ENCODE measurements at places on chromosomes 6 and 20.
A peak's percentile ranks its signal among the peaks of the same experiment; 100 is the strongest.

DNA sequence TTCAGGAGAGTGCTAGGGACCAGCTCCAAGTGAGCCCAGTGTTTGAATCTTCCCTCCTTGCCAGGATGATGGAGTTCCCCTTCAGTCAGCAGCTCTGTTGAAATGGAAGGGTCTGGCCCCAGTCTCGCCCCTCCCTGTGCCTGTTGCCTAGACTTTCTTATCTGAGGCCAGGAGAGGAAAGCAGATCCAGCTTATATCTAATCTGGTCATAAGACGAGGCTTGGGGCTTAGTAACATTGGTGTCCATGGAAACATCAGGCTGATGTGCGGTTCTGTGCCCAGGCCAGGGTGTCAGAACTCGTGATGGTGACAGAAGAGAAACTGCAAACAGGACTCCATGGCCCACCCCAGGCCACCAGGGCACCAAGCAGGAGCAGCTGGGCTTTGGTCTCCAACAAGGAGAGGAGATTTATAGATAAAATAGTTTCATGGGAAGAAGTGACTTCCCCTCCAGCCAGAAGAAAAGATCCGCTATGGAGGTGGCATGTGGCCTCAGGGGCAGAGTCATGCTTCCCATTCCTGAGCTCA, 9.8 kb downstream of the MAS1L start:
- no peak for DNase-seq

DNA sequence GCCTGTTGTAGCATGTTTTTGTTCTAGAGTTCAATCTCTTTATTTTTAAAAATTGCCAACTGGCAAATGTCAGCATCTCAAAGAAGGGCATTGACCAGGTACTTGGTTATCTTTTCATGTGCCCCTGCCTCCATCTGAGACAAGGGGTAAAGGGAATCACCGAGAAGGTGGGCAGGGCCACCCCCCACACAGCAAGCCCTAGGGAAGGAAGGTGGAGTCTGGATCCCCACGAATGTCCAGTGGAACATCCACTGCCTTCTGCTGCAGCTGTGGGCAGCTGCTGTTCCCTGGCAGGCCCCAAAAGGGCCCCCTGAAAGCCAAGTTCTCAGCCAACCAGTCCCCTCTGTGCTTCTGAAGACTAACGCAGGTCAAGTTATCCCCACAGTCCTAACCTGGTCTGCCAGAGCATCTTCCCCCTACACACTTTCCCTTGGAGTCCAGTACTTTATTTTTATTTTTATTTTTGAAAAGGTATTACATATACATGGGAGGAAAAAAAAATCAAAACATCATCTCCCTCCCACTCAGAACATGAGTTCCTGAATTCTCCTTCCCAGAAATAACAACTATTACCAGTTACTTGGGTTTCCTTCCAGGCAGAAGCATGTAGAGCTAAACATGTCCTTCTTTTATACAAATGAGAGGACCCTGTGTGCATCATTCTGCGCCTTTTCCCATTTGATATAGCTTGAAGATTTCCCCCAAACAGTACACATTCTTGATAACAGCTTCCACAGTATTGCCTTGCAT, 253.7 kb downstream of the MAFB start:
- DNase-seq = no peak

GRCh38 chr6:22954749-22955385, 385.5 kb downstream of the HDGFL1 start:
- DNase-seq = peak; percentile 4

- DNase-seq = no peak
Measured at GRCh38 chr6:158033751-158034702, 52.4 kb downstream of the SYNJ2 start.

DNA sequence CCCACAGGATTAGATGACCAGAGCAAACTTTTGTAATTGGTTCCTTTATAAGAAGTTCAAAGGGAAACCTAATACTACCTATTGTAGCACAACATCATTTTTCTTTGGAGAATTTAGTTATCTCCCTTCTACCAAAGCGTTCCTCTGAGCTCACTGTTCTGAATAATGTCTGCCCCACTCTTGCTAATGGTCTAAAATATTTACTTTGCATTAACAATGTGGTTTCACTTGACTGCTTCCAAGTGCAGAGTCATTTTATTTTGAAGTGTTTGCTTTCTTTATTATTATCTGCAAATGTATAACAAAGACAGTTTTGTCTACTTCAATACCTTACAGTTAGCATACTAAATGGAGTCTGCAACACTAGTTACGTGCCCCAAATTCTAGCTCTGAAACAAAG, 15.0 kb downstream of the TRAPPC3L start:
- no peak for DNase-seq

GRCh38 chr6:37994223-37994622, 174.7 kb downstream of the ZFAND3 start:
- DNase-seq = peak; percentile 16

DNA sequence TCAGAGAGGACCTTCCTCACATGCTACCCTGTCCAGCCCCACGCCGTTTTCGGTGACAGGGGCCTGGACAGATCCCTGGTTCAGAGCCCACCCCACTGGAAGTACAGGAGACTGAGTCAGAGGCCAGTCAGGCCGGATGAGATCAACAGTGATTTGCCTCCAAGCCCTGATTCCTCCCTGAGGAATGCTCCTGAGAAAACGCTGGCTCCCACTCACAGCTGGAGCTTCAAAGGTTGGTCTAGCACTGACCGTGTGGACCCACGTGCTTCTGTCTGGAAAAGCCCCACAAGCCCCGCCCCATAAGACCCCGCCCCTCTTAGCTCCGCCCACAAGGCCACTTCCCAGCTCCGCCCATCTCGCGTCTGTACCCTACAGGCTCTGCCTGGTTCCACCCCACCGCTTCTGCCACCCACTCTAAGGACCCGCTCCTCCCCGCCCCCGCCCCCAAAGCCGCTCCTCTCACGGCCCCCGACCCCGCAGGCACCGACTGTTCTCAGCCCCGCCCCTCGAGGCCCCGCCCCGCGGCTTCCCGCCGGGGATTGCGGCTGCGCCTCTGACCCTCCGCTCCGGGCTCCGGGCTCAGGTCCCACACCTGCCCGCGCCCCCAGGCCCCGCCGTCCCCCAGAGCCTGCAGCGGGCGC, 64.9 kb upstream of the BHLHE23 start:
- DNase-seq = peak; percentile 63

- DNase-seq = no peak
Measured at GRCh38 chr6:156989159-156989806, 212.1 kb downstream of the ARID1B start.

GRCh38 chr6:157867155-157867559, 44.1 kb downstream of the SNX9 start:
- DNase-seq = peak; percentile 62

GRCh38 chr6:123276546-123276980, 280.5 kb downstream of the CLVS2 start:
- peak; percentile 42 for DNase-seq

- DNase-seq = no peak
Measured at GRCh38 chr6:95417856-95418255, 159.5 kb upstream of the MANEA start.

DNA sequence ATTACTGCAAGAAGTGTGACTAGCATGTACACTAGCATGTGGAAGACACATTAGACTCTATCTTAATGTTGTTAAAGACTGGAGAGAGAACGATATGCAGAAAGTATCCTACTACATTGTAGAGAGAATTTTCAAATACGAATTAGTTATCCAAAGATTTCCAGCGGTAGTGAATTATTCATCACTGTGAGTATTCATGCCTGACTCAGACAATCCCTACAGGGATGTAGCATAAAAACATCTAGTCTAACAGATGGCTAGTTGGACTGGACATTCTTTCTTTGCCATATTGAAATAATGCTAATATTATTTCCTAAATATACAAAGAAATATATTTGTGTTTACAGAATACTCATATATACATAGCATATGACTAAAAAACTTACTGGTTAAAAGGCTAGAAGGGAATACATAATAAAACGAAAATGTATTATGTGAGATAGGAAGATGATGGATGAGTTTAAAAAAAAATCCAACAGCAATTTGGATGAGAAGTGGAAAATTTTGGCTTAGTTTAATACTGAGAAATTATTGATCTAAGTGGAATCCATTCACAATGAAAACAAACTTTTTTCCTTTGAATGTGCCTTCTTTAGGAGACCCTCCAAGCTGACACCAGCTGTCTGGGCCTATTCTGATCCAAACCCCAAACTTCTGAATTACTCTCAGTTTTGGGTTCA, 580.7 kb downstream of the RFPL4B start:
- DNase-seq = no peak

- DNase-seq = no peak
Measured at GRCh38 chr6:68025764-68026163, 609.3 kb upstream of the ADGRB3 start.

DNA sequence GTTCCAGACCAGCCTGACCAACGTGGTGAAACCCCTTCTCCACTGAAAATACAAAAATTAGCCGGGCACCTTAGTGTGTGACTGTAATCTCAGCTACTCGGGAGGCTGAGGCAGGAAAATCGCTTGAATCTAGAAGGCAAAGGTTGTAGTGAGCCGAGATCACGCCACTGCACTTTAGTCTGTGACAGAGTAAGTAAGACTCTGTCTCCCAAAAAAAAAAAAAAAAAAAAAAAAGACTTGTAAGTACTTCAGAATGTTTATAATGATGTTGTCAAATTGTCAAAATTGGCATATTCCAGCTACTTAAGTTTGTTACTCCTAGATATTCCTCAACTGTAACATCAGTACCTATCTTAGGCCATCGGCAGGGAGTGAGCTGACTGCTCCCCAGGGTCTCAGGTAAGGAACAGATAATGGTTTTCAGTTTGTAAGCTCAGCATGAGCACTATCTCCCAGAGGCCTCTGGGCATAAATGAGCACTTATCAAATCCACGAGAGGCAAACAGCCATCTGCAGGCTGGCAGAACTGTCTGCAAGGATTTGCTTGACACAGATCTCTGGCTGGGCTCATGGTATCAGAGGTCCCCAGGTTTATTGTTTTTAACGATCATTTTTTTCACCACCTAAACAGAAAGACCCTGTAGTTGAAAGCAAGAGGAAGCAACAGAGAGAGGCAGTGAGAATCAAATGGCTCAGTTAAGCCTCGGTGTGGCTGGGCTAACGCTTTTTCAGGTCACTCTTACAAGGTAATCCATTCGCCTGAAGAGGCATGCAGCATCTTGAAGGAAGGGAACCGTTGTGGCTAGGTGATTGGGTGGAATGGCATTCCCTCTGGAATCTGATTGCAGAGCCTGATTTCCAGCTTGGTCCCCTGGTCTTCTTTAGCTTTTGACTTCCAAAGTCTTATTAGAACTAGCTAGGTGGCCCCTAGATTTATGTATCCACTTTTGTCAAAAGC, 115.9 kb downstream of the LY86 start:
- no peak for DNase-seq
